ENCODE measurements at places on chromosomes 12 and 14.
A peak's percentile ranks its signal among the peaks of the same experiment; 100 is the strongest.

DNA sequence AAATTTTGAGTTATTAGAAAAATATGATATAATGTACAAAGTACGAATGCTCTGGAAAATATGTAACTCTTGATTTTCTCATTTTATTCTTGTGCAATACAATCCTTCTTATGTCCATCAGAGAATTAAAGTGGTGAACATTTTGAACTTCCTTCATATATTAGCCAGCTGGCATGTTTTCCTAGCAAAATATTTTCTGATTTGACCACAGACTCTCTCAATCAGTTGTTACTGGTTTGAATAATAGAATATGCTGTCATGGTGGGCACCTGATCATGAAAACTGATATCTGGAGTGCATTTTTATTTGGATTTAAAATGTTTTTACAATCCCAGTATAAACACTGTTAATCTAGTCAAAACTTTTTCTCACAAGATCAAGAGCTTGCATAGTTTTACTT is 24.2 kb downstream of the PARPBP start:
- peak; percentile 7 for DNase-seq

- no peak for DNase-seq
These were observed 2.2 kb downstream of the SCNN1A start for GRCh38 chr12:6373022-6373787.

- DNase-seq = no peak
These were observed 169.2 kb downstream of the GRIN2B start for GRCh38 chr12:13812168-13812567.

DNA sequence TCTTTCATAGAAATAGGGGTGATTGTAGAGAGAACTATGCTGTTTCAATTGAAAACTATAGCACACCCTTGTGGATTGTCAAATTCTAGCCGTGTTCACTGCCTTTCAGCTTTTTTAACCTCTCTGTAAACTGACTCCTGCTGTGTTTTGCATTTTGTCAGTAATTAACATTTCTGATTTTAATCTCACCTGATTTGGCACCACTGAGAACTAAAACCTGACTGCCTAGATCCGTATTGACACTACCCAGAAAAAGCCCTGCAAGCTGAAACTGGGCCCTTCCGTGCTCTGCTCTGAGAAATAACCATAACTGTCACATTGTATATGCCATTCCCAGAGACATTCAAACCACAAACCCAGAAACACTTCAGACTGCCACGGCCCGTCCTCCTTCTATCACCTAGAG is 26.6 kb upstream of the ETV6 start:
- no peak for DNase-seq

- no peak for DNase-seq
These were observed 11.0 kb downstream of the ZBTB39 start for GRCh38 chr12:56995201-56995929.

GRCh38 chr12:83197483-83197914 is 510.8 kb downstream of the TMTC2 start:
- DNase-seq = no peak

DNA sequence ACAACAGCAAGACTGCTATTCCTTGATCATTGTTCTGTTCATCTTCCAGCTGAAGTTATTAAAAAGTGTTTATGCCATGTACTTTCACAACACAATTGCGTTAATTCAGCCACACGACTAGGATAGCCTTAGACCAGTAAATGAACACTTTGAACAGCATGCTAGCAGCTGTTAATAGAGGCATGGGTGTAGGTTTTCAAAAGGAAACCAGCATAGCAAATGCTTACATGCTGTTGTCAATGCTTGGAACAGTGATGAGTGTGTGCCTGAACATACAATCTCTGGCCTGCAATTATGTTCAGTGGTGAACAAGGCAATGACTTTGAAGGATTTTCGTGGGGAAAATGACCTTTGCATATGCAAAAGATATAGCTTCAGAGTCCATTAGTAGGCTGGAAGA is 127.4 kb upstream of the RBM19 start:
- no peak for DNase-seq

DNA sequence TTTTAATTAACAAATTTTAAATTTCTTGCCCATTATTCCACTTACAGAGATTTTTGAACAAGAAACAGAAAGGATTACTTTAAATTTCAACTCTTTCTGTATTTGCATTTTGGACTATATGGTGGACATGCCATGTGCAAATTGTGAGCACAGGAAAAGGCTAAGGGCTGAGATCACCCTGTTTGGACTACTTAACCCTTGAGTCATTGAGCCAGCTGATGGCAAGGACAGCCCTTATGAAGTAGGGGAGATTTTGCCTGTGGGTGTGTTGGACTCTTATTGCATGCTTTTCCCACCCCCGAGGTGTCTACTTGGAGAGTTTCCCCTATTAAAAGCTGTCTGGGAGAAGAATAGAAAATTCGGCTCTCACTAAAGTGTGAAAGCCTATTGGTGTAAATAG is 17.2 kb downstream of the DERA start:
- DNase-seq = peak; percentile 46

All from stromal cell of bone marrow (primary cell).